ENCODE measurements at places on chromosomes 7 and 10. TPM values are rescaled to one million over a fixed set of nuclear protein-coding genes. Genes with fewer than 3 reads are reported as not detected.

The SLC18A2 gene
- total RNA-seq, result not detected

DNA sequence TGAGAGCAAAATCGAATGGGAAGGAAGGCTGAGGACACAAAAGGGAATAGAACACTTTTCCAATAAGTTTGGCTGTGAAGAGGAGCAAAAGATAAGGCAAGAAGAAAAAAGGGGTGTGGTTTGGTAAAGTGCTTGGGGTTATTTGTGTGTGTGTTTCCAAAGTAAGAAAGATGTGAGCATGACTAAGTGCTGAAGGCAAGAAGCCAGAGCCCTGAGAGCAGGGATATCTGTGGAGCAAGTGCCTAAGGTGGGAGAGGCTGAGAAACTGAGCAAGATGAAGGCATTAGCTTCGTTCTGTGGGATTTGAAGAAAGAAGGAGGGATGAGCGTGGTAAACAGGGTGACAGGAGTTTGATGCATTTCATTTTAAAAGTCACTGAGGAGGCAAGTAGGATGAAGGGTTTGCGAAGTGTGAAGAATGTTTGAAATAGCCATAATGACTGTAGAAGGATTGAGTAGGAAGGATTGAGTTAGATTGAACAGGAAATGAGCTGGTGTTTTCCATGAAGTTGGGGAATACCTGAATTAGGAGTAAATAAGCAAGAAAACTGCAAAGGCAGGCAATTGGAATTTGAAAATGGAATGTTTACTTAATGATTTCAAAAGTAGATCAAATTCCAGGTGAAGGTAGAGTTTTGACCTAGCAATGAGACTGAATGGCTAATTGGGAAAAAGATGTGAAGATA lies 19.9 kb upstream of the SP4 start:
- no peak for DNase-seq

DNA sequence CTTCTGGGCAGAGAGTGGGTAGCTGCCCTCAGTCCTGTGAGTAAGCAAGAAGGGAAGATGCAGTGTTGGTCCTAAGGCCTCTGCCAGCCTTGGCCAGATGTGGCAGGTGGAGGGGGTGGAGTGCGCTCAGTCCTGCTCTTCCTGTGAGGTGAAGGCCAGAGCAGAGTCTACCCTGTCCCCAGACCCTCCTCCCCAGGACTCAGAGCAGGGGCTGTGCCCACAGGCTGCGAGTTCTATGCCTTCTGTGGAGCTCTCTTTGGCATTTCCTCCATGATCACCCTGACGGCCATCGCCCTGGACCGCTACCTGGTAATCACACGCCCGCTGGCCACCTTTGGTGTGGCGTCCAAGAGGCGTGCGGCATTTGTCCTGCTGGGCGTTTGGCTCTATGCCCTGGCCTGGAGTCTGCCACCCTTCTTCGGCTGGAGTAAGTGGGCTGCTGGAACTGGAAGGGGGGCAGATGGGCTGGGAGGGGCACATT lies 4.0 kb downstream of the OPN4 start:
- DNase-seq, result no peak

GRCh38 chr7:50495746-50496145 lies 45.6 kb upstream of the FIGNL1 start:
- no peak for DNase-seq

- DNase-seq, result peak; percentile 11
Observed at GRCh38 chr10:128035557-128035973, 90.7 kb downstream of the MKI67 start.

DNA sequence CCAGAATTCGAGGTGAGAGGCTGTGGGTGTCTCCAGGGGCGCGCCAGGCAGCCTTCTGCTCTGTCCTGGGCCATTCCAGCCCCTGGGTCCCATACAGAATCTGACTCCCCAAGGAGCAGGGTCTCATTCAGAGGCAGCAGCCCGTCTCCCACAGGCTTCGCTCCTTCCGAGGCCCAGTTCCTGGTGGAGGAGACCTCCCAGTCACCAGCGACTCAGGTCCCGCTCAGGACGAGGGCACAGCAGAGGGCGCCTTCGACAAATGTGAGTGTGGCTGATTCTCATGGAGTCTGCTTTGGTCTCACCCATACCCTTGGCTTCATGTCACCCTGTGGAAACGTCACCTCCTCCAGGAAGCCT lies 81.8 kb upstream of the GPR26 start:
- DNase-seq, result no peak
